Activated naive CD8-positive, alpha-beta T cell treated with anti-CD3 and anti-CD28 coated beads, Interleukin-2, amount 50 U/mL, for 24 hours (primary cell): ENCODE measurements at places on chromosomes 3 and 15.
A peak's percentile ranks its signal among the peaks of the same experiment; 100 is the strongest.

- DNase-seq = no peak
Measured at GRCh38 chr3:141878817-141879216, 2.4 kb downstream of the ATP1B3 start.

DNA sequence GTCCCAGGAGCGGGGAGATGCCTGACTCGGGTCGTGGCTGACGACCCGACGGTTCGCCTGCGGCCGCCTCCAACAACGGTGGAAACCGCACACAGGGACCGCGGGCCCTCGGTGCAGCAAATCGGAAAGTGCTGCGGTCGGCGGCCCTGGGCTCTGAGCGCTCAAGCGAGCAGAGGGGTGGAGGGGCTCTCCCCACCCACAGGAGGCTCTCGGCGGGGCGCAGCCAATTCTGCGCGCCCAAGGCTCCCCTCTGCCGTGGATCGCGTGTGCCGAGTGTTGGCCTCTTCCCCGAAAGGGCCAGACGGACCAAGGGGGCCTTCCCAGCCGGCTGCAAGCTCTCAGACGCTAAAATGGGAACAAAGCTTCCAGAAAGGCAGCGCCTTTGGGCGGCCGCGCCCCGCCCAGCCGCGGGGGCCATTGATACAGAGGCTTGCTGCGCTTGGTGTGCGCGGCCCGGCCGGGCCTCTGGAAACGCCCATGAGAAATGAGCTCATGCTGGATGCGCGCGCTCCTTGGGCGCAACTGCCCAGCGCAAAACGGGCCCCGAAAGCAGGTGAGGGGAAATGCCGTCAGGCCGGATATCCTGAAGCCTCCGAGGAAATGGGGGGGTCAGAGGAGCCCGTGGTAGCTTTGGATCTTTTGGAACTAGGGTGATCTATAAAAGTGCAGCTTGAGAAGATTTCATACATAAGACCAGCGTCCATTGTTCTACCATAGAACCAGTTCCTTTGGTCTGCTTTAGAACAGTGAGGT is 1.2 kb upstream of the GSK3B start:
- peak; percentile 86 for DNase-seq

DNA sequence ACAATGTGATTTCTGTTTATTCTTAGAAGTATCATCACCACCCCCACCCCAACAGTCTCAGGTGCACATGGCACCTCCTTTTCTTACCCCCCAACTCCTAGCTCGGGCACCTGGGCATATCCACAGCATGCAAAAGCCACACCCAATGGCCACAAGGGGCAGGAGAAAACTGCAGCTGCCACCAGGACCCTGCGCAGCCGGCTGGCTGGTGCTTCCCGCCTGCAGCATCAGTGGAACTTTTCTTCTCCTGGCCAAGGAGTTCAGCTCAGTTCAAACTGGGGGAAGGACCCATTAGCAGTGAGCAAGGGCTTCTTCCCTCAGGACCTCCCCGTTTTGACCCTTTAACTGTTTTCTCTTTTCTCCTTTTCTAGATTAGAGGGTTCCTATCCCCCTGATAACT is 44.8 kb downstream of the TM4SF18 start:
- no peak for DNase-seq

GRCh38 chr3:184805351-184806038 is 6.5 kb upstream of the VPS8 start:
- DNase-seq = no peak

- DNase-seq = peak; percentile 63
Measured at GRCh38 chr3:124559846-124560574, 170.2 kb upstream of the UMPS start.

DNA sequence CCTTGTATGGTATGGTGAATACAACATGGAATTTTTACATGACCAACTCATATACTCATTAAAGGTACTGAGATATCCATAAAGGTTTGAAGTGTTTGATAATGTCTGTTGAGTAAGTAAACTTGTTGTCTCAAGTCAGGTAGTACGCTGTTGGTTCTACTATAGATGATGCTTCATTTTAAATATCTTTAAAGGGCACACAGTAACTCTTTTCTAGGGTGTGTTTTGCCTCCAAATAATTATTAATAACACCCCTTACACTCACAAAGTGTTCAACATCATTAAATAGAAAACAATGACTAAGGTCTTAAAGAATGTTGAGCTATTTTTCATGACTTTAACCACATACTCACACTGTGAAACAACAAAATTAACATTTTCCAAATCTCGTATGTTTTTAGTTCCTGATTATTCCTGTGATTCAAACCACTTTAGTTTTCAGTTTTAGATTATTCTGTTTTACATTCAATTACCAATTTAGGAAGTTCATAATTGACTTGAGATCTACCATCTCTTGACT is 220.0 kb upstream of the NANOGP8 start:
- no peak for DNase-seq

- no peak for DNase-seq
Measured at GRCh38 chr3:38141173-38141951, 2.9 kb downstream of the MYD88 start.

DNA sequence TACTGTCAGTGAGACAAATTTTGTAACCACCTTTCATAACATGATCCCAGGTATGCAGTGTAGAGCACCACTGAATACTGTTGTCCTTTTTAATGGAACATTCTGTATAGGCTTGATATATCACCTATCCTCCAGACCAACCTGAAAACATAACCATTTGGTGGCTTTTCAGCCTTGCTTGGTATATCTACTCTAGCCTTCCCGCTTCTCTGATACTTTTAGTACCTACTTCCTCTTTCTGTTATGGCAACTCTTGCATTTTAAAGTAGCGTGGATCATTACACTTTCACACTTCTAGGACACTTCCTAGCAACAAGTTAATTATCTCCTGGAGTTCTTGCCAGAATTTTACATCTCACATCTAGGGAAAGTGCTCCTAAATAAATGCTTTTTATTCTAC is 226.6 kb upstream of the ROBO1 start:
- no peak for DNase-seq

GRCh38 chr3:145936971-145937370 is 224.0 kb downstream of the PLOD2 start:
- DNase-seq = no peak

GRCh38 chr3:5980475-5980874 is 793.0 kb downstream of the EDEM1 start:
- DNase-seq = no peak

DNA sequence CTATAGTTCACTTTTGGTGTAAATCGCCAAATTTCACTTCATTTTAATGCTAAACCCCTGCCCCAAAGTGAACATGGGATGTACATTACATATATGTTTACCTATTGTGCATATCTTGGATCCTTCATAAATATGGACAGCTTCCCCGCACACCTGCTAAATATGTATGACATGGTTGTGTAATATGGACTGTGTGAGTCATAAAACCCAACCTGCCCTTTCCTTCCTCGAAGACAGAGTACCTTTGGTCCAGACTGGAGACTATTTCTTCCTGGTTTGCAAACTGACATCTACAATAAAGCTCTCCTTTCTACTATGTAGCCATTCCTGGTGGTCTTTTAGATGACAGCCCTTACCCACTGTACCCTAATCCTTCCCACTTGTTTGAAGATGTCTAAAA is 12.4 kb downstream of the ACTC1 start:
- DNase-seq = no peak

DNA sequence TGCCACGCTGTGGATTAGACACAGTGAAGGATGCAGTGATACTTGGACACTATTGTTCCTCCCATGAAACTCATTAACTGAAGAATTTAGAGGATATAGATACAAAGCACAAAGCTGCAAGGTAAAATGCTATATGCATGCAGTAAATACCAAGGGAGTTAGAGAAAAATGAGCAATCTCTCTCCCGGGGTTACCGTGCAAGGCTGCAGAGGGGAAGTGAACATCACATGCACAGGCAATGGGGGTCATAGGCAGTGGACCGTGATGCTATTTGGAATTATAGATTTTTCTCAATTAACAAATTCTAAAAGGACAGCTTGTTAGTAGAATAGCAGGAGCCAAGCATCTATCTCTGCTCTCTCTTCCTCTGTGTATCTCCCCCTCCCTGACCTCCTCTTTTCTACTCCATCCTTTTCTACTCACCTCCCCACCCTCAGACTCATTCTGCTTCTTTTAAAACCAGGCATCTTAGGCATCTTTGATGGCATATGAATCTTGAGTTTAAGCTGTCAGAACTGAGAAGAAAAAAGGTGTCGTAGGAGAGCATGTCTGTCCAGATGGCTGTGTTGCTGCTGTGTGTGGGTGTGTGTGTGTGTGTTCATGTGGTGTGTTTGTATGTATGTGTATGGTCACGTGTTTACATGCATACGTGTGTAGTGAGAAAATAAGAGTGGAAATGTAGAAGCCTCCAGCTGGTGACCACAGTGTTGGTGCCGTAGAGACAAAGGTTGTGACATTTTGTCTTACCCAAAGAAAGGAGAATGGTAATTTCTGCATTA is 339.0 kb downstream of the EPHB1 start:
- no peak for DNase-seq

GRCh38 chr15:59249816-59250215 is 43.2 kb downstream of the LDHAL6B start:
- no peak for DNase-seq

DNA sequence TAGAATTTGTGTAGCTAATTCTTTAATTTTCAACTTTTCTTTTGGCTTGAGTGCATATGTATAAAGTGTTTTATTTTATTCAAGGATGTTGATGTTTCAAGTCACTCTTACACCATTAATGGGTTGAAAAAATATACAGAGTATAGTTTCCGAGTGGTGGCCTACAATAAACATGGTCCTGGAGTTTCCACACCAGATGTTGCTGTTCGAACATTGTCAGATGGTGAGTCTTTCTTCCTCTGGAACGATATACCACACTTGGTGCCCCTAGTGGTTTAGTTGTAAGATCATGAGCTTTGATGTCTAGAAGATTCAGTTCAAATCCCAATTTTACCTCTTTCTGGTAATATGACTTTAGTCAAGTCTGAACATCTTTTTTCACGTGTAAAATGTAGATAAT is 119.3 kb downstream of the HCN4 start:
- no peak for DNase-seq

DNA sequence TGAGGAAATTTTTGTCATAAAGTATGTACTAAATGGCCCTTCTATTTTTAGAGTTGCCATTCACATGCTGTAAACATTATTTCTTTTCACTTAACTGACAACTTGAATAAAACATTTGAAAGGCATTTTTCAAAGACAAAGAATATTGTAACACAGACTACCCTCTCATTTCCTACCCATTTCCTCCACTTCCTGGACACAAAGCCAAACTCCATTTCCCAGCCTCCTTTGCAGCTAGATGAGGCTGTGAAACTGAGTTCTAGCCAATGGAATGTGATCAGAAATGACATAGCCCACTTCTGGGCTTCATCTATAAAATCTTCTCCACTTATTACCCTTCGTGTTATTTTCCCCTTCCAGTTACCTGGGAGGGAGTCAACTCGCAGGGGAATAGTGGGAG is 288.9 kb upstream of the DPH6 start:
- no peak for DNase-seq

GRCh38 chr3:105715372-105715771 is 153.4 kb downstream of the CBLB start:
- no peak for DNase-seq

DNA sequence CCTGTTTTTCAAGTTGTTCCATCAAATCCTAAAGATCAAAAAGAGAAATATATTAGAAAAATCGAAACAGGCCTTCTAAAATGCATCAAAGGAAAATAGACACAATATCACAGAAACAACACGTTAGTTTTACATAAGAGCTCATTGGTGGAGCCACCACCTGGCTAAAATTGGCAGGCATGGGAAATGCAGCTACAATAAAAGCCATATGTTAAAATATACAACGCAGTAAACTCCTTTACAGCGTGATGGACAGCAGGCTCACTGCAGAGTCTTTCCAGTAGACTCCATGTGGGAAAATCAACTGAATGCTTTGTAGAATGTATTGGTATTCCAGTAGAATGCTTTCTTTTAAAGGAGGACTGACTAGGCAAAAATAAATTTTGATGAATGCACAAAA is 40.9 kb upstream of the MYO5C start:
- no peak for DNase-seq

GRCh38 chr3:53166781-53167291 is 5.8 kb downstream of the PRKCD start:
- DNase-seq = no peak

GRCh38 chr3:182122779-182123178 is 411.1 kb downstream of the SOX2 start:
- DNase-seq = no peak

GRCh38 chr15:50143255-50143860 is 24.3 kb upstream of the ATP8B4 start:
- no peak for DNase-seq

- DNase-seq = no peak
Measured at GRCh38 chr3:142641504-142641903, 45.3 kb downstream of the PLS1 start.

- DNase-seq = no peak
Measured at GRCh38 chr15:48510976-48511375, 134.5 kb downstream of the FBN1 start.

DNA sequence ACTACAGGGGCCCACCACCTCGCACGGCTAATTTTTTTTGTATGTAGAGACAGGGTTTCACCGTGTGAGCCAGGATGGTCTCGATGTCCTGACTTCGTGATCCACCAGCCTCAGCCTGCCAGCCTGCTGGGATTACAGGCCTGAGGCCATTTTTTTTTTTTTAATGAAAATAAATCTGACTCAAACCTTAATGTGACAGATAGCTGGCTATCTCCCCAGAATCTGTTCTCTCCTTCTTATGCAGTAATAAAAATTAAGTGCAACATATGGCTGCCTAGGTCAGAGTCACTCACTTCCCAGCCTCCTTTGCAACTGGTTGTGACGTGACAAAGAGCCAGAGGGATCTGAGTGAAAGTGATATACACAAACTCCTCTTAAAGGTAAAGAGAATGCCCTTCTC is 53.0 kb downstream of the ZNF148 start:
- no peak for DNase-seq

DNA sequence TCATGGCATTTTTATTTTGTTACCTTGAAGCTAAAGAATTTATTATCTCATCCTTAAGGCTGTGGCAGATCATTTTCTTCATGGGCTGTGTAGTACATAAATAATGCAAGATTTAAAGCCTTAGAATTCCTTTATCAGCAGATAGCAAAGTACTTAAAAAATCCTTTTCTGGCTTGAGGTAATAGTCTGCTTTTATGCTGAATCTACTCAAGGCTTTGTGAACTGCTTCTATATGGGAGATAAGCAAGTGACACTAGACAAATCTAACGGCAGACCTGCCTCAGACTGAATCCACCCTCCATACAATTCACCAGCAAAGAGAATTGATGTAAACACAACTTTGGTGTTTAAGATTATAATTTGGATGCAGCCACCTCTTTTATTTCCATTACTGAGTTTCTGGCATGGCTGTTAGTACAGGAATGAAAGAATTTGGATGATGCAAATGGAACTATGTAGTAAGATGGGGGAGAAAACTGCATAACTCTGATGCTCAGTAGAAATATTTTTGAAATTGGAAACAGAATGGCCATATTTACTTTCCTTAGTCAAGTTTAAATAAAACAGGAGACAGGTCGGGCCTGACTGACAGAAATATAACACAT is 1121.5 kb downstream of the NAALADL2 start:
- DNase-seq = no peak

DNA sequence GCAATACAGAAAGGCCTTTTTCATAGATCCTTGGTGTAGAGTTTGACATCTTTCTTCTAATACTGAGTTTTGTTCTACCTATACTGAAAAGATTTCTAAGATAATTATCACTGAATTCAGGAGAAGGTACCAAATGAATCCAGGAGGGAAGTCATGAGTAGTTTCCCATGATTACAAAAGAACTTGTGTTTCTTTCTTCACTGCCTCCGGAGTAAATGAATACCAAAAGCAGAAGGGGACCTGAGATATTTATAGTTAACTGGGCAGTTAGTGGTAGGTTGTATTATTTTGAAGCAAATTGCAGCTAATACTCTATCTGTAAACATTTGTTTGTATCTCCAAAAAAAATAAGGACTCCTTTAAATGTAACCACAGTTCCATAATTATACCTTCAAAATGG is 175.4 kb downstream of the SUCNR1 start:
- DNase-seq = no peak
